RKO (cell line): ENCODE measurements at places on chromosomes 2 and 18.
A peak's percentile ranks its signal among the peaks of the same experiment; 100 is the strongest.

DNA sequence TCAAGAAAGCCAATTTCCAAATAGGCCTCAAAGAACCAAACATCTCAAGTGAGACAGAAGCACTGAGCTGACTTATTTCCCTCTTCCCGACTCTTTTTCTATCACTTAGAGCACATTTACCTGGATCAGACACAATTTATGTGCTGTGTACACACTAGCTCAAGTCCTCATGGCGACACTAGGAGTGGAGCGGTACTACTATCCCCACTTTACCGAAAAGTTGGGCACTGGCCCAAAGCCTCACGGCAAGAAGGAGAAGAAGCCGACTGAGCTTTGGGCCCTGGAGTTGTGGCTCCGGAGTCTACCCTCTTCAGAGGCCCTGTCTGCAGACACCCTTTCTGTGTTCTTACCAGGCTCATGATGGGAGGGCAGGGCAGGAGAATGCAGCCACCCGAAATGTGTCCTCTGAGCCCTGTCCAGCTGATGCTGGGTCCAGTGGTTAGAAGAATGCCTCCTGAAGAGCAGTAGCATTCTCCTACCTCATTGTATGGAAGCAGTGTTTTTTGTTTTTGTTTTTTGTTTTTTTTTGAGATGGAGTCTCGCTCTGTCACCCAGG, 91.7 kb upstream of the CNGA3 start:
- no peak for DNase-seq

- DNase-seq = peak; percentile 63
Measured at GRCh38 chr2:98757904-98758421, 27.0 kb upstream of the MGAT4A start.

- no peak for DNase-seq
Measured at GRCh38 chr2:138711812-138712211, 68.4 kb downstream of the NXPH2 start.

DNA sequence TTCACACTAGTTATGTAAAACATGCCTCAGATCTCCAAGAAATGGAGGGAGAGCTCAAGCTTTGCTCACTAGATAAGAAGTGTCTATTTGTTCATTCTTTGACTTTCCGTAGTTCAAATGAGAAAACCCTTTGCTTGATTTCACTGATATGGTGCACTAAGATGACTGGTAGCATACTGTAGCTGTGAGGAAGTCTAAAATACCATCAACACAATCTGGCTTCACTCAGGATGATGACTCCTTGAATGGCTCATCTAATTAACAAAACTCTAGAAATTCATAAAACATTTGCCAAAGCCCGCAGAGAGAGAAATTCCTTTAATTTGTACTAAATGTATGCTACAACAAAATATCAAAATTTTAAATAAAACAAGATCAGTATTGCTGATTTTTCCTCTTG, 152.8 kb upstream of the STK17B start:
- DNase-seq = no peak

- no peak for DNase-seq
Measured at GRCh38 chr18:79058007-79058406, 11.2 kb upstream of the ATP9B start.
